ENCODE measurements at places on chromosomes 11 and 22. TPM values are rescaled to one million over a fixed set of nuclear protein-coding genes. Genes with fewer than 3 reads are reported as not detected.

The SMTNL1 gene
- not detected for total RNA-seq

The LARGE2 gene
- 0.36 TPM for total RNA-seq

DNA sequence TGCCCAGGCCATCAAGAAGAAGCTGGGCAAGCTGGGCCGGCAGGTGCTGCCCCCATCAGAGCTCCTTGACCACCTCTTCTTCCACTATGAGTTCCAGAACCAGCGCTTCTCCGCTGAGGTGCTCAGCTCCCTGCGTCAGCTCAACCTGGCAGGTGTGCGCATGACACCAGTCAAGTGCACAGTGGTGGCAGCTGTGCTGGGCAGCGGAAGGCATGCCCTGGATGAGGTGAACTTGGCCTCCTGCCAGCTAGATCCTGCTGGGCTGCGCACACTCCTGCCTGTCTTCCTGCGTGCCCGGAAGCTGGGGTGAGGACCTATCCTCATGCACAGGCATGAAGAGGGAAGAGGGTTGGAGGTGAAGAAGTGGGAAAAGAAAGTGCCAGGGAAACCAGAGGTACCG is 5.3 kb upstream of the NHERF4 start:
- DNase-seq = no peak

- H3K36me3 ChIP-seq = no peaks in the 10 kb centered on the region
- peak; percentile 81 for DNase-seq
- H3K27ac ChIP-seq = no peak overlapping the region
- peaks cover 21% of the 10 kb centered on the region for H3K4me1 ChIP-seq
Measured at GRCh38 chr22:21014202-21014725, 701 bp upstream of the P2RX6 start.

- H3K27me3 ChIP-seq = no peaks in the 10 kb centered on the region
- peaks cover 27% of the 10 kb centered on the region for H3K4me1 ChIP-seq
- peak within 1 kb of the TSS; percentile 79 for H3K27ac ChIP-seq
- peak within 1 kb of the TSS; percentile 90 for H3K4me3 ChIP-seq
- DNase-seq = no peak
Measured at GRCh38 chr11:2376751-2377451, at the start of gene CD81. CD81 (plus strand) TSS chr11:2377310; CDS start chr11:2377550, 240 bp downstream.

DNA sequence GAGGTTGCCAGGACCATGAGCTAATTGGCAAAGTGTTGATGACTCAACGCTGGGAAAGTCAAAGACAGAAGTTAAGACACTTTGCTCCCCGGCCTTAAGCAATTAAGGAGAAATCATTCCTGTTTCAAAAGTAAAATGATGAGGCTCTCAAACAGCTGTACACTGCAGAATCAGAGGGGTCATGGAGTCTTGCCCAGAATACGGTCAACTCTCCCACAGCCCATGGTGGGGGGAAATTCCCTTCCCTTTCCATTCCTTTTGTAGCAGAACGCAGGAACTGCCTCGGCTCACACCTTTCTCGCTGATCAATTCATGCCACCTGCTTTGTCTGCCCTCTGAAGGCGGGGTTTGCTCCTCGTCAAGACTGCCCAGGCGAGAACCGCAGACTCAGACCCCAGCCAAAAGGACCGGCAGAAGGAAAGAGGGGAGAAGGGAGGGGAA is 52.8 kb downstream of the MN1 start:
- peaks cover 13% of the 10 kb centered on the region for H3K36me3 ChIP-seq
- no peak overlapping the region for H3K4me3 ChIP-seq

GRCh38 chr11:20249796-20250195 is 89.5 kb upstream of the DBX1 start:
- DNase-seq = no peak
- no peak overlapping the region for H3K4me3 ChIP-seq
- no peaks in the 10 kb centered on the region for H3K4me1 ChIP-seq
- H3K36me3 ChIP-seq = no peaks in the 10 kb centered on the region
- H3K27me3 ChIP-seq = peaks cover 8% of the 10 kb centered on the region

- no peak overlapping the region for H3K27ac ChIP-seq
- DNase-seq = no peak
- no peaks in the 10 kb centered on the region for H3K27me3 ChIP-seq
- H3K36me3 ChIP-seq = peaks cover 2% of the 10 kb centered on the region
- no peak overlapping the region for H3K4me3 ChIP-seq
Measured at GRCh38 chr11:17952487-17952886, 60.4 kb downstream of the SERGEF start.

DNA sequence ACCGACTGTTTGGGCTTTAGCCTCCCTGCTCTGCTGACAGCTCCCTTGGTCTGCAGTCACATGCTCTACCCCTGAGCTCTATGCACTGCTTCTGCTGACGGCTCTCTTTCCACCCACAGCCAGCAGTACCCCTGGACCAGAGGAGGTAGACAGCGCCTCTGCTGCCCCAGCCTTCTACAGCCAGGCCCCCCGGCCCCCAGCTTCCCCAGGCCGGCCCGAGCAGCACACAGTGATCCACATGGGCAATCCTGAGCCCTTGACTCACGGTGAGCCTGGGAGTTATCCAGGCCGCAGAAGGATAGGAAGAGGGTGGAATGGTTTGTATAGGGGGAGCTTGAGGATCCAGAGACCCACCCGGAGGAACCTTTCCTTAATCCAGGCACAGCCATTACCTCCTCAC is 2.8 kb downstream of the ZFPL1 start:
- no peak overlapping the region for H3K27ac ChIP-seq
- DNase-seq = no peak
- H3K27me3 ChIP-seq = no peaks in the 10 kb centered on the region
- peaks cover 9% of the 10 kb centered on the region for H3K36me3 ChIP-seq
- H3K4me3 ChIP-seq = no peak overlapping the region

DNA sequence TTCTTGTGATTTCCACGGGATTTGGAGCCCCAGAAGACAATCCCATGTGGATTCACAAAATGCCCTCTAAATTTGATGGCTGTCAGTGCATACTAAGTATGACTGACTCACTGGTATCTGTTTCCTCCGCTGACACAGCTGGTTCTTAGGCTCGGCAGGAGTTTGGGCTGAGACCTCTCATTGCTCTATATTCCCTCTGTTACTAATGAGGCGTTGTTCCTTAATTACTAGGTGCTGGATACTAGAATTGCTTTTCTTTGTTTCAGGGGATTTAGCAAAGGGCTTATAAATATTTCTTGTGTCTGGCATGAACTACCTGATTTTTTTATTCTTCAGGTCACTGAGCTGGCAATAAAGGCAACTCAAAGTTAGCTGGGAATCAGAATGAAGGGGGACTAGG is 53.2 kb upstream of the EHF start:
- no peaks in the 10 kb centered on the region for H3K27me3 ChIP-seq
- no peak overlapping the region for H3K4me3 ChIP-seq
- no peaks in the 10 kb centered on the region for H3K36me3 ChIP-seq
- no peak for DNase-seq
- peaks cover 11% of the 10 kb centered on the region for H3K4me1 ChIP-seq
- no peak overlapping the region for H3K27ac ChIP-seq

The KCNK4 gene
- total RNA-seq = 0.52 TPM

The SOX6 gene
- total RNA-seq = 16.3 TPM

All from astrocyte (in vitro differentiated cells and primary cell).